ENCODE measurements at places on chromosomes 7 and 10.

DNA sequence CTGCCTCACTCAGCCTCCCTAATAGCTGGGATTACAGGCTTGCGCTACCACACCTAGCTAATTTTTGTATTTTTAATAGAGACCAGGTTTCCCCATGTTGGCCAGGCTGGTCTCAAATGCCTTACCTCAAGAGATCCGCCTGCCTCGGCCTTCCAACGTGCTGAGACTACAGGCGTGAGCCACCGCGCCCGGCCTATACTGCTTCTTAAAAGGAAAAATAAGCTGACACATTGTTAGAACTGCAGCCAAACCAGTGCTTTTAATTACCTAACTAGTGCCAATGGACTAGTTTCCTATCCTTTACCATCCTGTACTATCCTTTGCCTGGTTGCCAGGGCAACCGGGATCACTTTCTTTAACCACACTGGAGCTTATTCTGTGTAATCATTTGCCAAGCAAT, 108.0 kb downstream of the LRRTM3 start:
- no peak for DNase-seq

DNA sequence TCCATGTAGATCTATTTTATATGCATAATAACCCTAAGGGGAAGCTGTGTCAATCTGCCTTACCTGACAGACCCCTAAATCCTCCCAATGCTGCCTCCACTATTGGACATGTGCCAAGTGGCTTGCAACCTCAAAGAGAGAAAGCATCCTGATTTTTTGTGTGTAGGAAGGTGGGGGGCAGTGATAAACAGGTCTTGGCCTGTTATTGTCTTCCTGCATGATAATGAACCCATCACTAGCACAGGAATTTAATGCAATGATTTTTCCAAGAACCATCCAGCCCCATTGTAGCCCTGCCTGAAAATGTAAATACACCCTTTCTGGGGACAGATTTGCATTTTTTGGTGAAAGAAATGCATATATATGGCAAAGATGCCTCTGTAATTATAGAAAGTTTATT, 850.2 kb downstream of the LRMDA start:
- DNase-seq: no peak

DNA sequence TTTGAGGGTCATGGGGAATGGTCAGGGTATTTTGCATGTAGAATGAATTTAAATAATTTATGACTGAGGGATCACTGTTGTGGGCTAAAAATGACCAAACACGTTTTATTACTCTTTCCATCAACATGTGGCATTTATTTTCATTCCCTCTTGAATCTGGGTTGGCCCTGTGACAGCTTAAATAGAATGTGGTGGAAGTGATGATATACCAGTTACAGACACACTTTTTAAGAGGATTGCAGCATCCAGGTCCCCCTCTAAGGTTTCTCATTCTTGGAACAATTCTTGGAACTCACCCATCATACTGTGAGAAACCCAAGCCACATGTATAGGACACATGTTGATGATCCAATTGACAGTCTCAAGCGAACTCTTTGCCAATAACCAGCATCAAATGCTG, 272.4 kb downstream of the ETV1 start:
- DNase-seq: no peak

- DNase-seq: no peak
Observed at GRCh38 chr10:84063440-84063839, 75.9 kb upstream of the GHITM start.

- DNase-seq: no peak
Observed at GRCh38 chr10:106565546-106565945, 599.0 kb downstream of the SORCS1 start.

GRCh38 chr7:140160308-140160707, 16.5 kb downstream of the KDM7A start:
- no peak for DNase-seq

- DNase-seq: peak; percentile 16
Observed at GRCh38 chr7:127447326-127447945, 54.9 kb upstream of the ZNF800 start.

- no peak for DNase-seq
Observed at GRCh38 chr10:102713539-102713813, 721 bp downstream of the ARL3 start.

DNA sequence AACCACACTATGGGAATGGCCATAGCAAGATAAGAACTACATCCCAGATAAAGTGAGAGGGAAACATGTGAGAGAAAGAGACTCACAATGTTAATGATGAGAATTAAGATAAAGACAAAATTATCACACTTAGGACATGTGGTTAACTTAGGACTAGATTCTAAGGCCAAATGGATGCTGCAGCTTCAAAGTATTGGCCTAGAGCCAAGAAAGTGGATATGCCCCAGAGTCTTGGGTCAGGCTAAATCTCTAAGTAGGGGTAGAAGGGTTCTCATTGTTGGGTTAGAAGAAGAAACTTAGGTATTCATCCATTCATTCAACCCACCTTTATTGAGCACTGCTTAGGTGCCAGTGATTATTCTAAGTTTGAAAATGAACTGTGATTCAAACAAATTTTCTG, 818.0 kb downstream of the PHTF2 start:
- no peak for DNase-seq

GRCh38 chr7:95198863-95199262, 125.5 kb downstream of the PON1 start:
- no peak for DNase-seq
